ENCODE measurements at places on chromosomes 3 and 15.

GRCh38 chr3:30343861-30344260 is 262.5 kb upstream of the TGFBR2 start:
- DNase-seq, result no peak

GRCh38 chr3:147672436-147672835 is 263.3 kb downstream of the ZIC1 start:
- DNase-seq, result no peak

DNA sequence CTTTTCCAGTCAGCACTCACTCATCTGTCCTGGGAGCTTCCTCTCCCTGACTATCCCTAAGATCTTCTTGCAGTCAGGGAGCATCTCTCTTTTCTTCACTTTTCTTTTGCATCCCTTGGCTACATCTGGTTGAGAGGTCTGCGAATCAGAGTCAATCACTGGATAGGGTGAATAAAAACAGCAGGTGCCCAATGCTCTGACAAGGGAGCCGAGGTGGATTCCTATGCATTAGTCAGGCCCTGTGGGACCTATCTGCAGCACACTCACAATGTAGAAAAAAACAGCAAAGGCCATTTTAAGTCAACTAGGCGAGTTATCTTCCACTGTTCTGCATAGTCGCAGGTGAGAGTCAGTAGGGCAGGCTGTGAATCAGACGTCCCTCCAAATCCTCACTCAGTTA is 35.5 kb downstream of the DZIP1L start:
- DNase-seq, result no peak

GRCh38 chr15:101062063-101062462 is 142.9 kb downstream of the LRRK1 start:
- DNase-seq, result no peak

DNA sequence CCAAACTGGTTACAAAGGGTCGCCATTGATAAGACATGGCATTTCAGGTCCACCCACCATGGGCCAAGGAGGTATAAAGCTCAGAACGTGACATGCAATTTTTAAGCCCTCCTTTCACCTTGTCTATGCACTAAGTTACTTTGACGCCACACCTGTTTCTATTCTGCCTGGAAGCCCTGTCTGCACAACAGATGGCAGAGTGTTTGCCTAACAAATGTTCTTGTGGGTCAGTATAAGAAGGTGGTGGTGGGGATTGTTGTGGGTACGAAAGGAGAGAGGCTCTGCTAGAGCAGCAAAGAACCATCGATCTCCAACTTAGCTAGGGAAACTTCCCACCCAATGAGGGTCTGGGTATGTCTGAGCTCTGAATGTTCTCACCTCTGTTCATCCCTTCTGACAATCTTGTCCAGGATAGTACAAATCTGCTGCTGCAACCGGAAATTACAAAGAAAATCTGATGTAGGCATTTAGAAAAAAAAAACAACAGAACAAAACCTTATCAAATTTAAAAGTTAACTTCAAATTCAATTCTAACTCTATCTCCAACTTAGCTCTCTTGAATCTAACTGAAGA is 945.0 kb upstream of the CFAP20DC start:
- DNase-seq, result no peak

GRCh38 chr3:39255503-39256325 is 24.1 kb downstream of the CX3CR1 start:
- DNase-seq, result no peak

- DNase-seq, result no peak
Observed at GRCh38 chr3:185837414-185837813, 12.6 kb upstream of the IGF2BP2 start.

DNA sequence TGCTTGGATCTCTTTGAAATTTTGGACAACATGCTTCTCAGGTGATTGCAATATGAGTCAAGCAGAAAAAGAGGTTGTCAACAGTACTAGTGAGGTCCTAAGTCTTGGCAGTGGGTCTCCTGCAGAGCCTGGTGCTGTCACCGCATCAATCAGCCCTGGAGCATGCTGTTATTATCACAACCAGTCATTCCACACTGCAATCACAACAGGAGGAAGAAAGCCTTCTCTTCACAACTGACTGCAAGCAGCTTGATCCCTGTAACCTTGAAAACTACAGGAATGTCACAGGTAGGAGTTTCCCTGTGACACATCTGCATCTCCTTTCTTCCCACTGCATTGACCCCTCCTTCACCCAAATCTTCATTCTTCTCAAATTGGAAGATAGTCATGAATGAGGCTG is 451.1 kb upstream of the ATP11B start:
- no peak for DNase-seq

All from activated CD4-positive, alpha-beta T cell treated with anti-CD3 and anti-CD28 coated beads for 1 hour (primary cell).